ENCODE measurements at places on chromosomes 4 and X.

DNA sequence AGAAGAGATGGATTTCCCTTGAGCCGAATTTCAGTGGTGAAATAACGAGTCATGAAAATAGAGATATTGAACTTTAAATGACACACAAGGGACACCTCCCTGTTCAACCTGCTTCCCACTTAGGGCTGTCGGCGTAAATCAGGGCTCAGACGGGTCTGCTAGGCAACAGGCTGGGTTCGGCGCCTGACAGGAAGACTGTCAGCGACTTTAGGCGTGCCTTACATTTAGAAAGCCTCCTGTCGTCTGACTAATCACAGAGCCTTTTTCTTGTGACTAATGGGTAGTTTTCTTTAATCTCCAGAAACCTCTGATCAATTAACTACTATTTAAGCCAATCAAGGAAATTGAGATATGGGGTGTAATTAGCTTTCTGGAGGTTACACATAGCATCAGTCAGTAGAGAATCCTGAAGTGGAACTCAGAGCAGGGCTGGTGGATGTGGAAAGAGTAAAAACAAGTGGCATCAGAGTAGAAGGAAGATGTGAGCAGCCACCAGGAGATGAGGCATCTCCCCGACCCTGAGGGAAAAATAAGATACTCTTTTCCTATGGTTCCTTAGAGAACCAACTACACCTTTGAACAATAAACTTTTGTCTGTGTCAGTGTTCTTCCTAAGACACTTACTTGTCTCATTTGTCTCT is 86.2 kb upstream of the HS3ST1 start:
- DNase-seq: no peak

DNA sequence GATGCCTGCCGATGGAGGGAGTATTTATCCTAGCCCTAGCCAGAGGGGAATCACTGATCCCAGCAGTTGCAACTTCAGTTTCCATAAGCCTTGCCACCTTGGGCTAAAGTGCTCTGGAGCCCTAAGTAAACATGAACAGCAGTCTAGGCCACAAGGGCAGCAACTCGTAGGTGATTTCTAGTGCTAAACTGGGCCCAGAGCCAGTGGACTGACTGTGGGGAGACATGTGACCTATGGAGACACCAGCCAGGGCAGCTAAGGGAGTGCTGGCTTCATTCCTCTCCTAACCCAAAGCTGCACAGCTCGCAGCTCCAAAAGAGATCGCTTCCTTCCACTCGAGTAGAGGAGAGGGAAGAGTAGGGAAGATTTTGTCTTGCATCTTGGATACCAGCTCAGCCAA is 120.8 kb upstream of the MAGEA10 start:
- no peak for DNase-seq

- DNase-seq: no peak
Measured at GRCh38 chr4:116531026-116531425, 554.4 kb downstream of the TRAM1L1 start.

DNA sequence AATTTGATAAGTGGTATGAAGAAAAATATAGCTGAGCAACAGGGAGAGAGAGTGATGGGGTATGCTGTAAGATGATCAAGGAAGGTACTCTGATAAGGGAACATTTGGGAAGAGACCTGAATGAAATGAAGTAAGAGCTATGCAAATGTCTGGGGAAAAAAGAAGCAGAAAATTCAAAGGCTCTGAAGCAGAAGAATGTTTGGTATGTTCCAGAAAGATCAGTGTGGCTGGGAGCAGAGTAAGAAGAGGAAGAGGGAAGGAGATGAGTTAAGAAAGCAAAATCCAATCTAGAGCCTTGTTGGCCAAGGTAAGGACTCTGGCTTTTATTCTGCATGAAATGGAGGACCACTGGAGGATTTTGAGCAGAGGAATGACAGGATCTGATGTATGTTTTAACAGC is 90.0 kb downstream of the AWAT2 start:
- DNase-seq: no peak

- DNase-seq: no peak
Measured at GRCh38 chr4:31041385-31041784, 321.2 kb downstream of the PCDH7 start.

- no peak for DNase-seq
Measured at GRCh38 chrX:13283512-13283911, 36.3 kb downstream of the ATXN3L start.

DNA sequence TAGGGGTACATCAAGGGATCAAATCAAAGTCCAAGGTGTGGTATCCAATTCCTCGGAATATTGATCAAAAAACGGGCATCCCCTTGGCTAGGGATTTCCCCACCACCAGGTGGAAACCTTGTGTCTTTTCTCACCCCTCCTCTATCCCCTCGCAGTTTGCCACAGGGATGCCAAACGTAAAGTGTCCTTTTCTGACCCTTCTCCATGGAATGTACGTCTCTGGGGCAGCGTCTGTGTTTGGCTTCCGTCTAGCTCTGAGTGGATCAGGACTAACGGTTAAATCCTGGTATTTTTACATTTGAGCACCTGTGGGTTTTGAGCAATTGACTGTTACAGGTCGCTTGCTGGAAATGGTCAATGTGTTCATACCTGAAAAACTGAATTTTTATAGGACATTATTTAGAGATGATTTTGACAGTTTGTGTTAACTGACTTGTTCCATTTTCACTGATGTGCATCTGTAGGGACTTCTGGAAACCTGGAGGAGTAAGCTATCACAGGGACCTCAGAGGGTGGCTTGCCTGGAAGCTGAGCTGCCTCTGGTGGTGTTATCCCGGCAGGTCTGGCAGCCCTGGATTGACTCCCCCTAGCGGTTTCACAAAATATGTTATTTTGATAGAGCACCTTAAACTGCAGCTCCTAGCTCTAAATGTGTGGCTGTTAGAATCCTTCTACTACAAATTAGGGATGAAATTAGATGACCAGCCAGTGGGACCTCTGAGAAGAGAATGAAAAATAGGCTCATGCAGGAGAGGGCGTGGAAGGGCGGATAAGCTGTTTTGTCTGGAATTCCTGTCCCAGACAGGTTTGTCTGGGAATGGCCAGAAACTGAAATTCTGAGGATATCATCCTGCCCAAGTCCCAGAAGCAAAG is 8.8 kb upstream of the MGST2 start:
- no peak for DNase-seq

GRCh38 chr4:40227284-40227683 is 30.5 kb downstream of the RHOH start:
- DNase-seq: no peak

GRCh38 chr4:89324671-89325070 is 17.1 kb upstream of the GPRIN3 start:
- DNase-seq: no peak

DNA sequence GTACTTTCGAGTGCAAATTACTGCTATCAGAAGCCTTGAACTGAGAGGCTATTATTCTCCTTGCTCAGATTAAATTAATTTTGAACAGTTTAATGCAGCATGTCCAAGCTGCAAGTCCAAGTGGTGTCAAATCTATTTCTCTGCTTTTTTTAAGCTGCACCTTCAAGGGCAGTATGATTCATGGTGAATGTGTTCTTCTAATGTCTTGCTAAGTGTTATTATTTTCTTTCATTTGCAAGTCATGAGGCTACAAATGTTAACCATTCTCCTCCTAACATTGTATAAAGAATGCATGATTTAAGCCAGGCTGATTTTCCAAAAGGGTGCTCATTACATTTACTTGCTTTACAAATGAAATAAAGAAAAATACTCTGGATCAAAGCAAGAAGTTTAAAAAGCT is 200.4 kb downstream of the TEX13C start:
- no peak for DNase-seq

DNA sequence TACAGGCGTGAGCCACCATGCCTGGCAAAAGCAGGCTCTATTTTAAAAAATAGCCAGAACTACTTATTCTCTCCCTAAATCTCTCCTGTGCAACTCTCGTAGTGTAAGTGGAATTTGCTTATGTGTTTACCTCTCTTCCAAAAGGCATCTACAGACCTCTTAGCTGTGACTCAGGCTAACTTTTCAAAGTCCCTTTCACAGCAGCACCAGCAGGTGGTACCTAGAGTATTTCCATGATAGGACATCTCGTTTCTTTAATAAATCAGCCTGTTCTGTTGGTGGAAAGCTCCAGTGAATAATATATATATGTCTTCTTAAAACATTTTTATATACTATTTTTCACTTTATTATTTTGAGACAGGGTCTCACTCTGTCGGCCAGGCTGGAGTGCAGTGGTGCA is 89.0 kb downstream of the NSUN7 start:
- no peak for DNase-seq

GRCh38 chr4:67158666-67159065 is 386.6 kb downstream of the CENPC start:
- no peak for DNase-seq
